Stimulated activated naive CD8-positive, alpha-beta T cell treated with anti-CD3 and anti-CD28 coated beads, Interleukin-15, Interleukin-2, amounts not matched to agents 100 U/mL and 50 U/mL, for 24 hours (primary cell): ENCODE measurements at places on chromosomes 5 and 9.
A peak's percentile ranks its signal among the peaks of the same experiment; 100 is the strongest.

DNA sequence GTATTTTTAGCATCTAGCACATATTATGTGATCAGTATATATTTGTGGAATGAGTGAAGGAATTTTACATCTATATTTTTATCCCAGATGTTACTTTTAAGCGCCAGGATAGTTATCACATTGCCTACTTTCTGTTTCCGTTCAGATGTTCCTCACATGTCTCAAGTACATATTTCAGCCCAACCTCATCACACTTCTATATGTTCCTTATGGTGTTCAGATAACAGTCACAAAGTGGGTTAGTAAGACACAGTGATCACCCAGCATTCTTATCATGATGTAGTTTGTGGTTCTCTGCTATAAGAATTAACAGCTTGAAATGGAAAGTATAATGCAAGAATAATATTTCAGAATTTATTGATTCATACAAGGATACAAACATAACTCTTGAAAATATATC is 170.0 kb upstream of the RASA1 start:
- DNase-seq: no peak

DNA sequence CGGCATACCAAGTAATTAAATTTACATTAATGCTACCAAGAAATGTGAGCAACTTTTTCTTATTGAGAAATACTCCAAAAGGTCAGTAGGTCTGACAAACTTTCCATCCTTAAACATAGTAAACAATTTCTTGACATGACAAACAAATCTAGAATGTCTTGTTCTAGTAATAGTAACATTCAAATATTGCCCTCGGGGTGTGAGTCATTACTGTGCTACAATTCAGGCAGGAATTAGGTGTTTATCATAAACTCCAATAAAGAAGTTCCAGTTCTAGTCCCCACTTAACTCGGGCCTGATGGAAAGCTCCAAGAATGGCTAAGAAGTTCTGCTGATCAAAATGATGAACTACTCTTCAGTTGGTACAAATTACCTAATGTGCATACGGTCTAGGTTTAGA is 235.6 kb upstream of the TUSC1 start:
- DNase-seq: no peak

DNA sequence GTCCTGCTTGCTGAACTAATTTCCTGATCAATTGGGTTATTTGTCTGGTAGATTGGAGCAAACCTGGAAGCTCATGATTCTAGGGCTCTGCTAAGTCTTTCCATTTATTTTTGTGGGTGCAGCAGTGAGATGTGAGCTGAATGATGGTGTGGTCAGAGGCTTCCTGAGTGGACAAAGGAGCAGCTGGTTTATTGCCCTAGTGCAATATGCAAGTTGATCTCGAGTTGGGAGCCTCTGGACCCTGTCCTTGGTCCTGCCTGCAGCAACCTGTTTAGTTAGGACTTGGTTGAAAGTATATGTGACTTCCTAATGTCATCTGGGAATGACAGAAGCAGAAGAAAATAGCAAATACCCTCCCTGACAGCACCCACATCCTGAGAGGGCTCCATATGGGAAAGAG is 4.2 kb upstream of the UNC5A start:
- no peak for DNase-seq

GRCh38 chr5:141636413-141637122 is at the start of the genes HDAC3 and RELL2:
Gene HDAC3, minus strand, starts transcription at chr5:141636849. Its CDS starts 59 bp downstream, at chr5:141636790.
Gene RELL2, plus strand, starts transcription at chr5:141636997. Its CDS starts 1,229 bp downstream, at chr5:141638226.
- DNase-seq: peak; percentile 98

- DNase-seq: no peak
These were observed 438.9 kb downstream of the ARHGEF28 start for GRCh38 chr5:74064911-74065310.

DNA sequence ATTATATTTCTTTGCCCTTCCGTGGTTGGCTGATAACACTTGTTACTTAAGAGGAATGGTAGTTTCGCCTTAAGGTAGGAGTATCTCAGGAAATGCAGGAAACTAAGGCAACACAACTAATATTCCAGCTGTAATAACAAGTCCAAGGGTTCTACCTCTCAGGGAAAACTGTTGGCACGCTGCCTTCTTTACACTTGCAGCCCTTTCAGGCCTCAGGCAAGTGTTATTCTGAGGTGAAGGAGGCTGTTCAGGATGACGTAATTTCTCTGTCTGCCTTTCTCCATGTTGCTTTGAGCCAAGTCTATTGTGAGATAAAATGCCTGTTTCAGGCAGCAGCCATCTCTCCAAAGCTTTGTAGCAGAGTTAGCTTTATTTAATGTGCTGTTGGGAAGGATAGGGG is 38.0 kb downstream of the VCAN start:
- no peak for DNase-seq

DNA sequence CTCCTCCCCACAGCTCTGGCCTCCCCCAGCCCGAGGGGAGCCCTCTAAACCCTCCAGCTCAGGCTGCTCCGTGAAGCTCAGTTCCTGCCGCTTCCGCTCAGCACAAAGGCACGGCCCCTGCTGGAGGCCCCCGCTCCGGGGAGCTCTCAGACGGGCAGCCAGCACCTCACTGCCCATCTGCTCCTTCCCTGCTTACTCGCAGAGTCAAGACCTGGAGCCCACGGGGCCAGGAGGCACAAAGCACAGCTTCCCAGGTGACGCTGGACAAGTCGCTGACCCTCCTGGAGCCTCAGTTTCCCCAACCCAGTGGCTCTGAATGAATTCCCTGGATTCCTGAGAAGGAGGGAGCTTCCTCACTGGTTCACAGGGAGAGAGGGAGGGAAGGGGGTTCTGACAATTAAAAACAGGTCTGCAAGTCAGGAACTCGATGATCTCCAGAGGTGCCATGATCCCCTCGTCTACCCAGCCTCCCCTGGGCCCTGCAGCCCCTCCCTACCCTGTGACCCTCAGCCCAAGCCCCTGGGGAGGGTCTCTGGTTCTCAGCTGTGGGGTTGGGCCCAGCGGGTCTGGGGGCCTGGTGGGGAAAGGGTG is 36.2 kb downstream of the VAV2 start:
- DNase-seq: peak; percentile 46

DNA sequence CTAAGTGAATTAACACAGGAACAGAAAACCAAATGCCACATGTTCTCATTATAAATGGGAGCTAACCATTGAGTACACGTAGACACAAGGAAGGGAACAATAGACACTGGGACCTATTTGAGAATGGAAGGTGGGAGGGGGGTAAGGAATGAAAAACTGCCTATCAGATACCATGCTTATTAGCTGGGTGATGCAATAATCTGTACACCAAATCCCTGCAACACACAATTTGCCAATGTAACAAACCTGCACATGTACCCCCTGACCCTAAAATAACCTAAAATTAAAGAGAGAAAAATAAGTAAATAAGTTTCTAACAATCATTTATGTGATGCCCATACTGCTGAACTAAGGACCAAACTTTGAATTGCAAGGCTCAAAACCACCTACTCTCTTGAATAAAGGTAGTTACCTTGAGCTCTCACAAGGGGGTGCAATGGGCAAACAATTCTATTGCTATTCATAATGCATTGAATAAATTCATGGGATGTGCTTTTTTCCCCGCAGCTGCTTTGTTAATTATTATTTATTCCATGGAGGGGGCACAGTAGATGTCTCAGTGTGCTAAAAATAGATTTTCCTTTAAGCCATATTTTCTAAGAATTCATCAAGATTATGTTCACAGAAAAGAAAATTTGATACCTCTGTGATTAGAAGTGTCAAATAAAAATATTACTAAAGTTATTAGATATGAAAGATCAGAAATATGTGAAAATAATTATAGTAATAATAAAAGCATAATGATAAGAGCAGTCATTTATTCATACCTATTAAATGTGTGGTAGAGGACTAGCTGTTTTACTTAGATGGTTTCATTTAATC is 76.2 kb upstream of the PTPN3 start:
- DNase-seq: peak; percentile 8

- DNase-seq: peak; percentile 16
These were observed 222.6 kb downstream of the MEF2C start for GRCh38 chr5:88660264-88660946.

- peak; percentile 20 for DNase-seq
These were observed 101.6 kb upstream of the SSBP2 start for GRCh38 chr5:81852291-81853029.

DNA sequence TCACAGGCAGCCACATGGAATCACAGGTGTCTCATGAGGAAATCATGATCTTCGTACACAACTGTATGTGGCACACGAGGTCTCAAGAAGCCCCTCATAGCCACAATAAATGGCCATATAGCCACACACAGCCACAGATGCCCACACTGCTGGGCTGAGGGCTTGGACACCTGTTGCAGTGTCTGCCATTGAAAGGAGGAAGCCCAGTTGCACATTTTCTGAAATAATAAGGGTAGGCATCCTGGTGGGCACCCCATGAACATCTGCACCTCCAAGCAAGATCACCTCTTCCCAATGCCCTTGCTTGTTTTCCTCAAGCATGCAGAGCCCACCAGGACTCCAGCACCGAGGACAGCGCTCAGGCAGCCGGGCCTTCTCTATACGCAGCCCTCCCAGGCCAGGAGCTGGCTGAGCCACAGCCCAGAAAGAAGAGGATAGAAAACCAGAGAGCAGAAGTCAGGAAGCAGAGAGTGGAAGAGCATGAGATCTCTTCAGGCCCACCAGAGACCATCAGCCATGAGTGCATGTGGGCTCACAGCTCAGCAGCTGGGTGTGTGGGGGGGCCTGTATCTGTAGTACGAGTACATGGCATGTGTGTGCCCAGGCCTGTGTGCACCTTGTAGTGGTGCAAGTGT is 1.0 kb upstream of the ACSL6 start:
- peak; percentile 59 for DNase-seq

DNA sequence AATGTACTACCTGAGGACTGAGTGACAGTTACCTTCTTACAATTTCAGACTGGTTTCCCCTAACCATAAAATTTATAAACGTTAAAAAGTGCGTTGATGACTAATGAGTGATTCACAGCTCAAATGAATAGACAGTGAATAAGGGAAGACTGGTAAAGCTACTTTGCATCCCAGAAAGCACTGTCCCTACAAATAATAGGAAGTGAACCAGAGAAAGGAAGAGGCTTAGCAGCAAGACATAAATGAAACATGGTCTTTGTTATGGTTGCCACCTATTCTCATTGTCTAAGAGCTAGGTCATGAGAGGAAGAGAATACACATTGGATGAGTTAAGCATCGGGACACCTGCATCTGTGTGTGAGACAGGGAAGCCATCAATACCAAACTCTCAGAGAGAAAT is 849.2 kb downstream of the TAF11L14 start:
- DNase-seq: no peak

- DNase-seq: no peak
These were observed 11.2 kb upstream of the SEC16A start for GRCh38 chr9:136494012-136494411.

DNA sequence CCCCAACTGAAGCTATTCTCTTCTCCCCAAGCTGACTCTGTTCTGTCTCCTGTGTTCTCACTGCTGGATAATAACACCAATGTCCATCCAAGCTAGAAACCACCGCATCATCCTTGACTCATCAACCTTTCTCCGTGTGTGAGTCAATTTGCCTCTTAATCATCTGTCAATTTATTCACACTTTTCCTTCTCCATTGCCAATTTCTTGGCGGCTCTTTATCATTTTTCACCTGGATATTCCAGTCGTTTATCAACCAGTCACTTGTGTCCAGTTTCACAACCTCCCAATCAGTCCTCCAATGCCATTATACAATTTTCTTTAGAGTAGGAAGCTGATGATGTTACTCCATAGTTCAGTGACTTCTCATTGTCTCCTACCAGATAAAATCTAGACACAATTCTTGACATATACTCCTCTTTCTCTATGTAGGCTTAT is 45.4 kb upstream of the LIFR start:
- DNase-seq: no peak

DNA sequence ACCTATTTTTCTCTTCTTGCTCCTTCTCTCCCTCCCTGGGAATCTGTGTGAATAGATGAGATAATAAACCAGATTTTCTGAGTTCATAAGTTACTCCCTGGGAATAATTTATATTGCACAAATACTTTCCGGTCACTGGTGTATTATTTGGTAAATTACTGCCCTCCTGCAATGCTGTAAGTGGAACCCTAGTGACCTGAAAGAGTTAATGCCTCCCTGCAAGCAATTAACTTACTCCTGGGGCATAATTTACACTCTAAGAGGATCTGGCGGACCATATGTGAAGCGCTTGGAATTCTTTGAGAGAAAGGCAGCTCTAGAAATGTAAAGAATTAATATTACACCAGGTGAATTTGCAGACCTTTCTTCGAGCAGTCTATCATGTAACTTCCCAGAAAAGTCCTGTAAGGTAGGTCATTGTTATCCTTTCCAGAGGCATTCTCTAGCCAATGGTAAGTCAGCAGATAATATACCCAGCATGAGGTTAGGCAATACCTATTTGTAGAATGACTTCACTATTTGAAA is 7.0 kb upstream of the GDNF start:
- no peak for DNase-seq

DNA sequence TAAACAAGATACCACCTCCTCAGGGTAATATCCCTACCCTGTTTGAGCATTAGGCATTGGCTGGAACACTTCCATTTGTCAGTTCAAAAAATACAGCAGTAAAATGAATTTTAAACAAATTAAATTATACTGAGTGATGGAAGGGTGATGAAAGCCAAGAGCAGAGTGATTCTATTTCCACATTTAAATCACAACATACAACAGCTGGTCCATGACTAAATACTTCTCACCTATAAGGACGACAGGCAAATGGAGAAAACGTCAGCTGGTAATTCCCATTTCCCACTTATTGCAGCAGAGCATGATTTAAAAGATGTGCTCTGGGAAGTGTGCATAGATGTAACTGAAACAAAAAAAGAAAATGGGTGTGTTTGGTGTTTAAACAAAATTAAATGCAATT is 543.6 kb upstream of the DAB2 start:
- no peak for DNase-seq

DNA sequence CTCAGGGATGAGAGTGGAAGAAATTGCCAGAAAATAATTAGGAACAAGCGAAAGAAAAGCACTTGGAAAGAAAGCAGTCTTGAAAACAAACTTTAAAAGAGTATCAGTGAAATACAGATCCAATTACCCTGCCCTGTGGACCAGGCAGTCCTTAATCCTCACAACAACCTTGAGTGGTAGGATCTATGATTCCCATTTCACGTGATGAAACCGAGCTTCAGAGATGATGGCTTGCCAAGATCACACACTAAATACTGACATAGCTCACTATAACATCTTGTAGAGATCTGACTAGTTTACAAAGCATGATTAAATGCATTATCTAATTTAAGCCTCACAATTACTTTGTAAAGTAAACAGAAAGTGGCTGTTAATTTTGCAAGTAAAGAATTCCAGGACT is 55.5 kb upstream of the ABCA1 start:
- DNase-seq: no peak

DNA sequence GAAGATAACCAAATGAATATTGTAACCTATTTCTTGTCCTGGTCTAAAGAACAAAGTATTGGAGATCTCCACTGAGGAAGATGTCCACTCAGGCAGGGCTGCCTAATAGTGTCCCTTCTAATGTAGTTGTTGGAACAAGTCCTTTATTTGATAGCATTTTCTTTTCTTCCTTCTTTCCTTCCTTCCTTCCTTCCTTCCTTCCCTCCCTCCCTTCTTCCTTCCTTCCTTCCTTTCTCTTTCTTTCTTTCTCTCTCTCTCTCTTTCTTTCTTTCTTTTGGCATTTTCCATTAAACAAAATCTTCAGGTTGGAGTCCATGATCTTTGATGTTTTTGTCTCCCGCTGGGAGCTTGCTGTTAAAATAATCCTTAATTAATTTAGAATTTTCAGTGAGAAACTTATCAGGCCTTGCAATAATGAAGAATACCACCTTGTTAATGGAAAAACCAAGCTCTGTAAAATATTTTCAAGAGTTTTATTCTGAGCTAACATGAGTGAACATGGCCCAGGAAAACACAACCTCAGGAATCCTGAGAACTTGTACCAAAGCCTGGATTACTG is 43.5 kb upstream of the TENT2 start:
- DNase-seq: no peak

- DNase-seq: no peak
These were observed 152.5 kb downstream of the ZNF608 start for GRCh38 chr5:124593952-124594351.
